Fibroblast of villous mesenchyme (primary cell): ENCODE measurements at places on chromosomes 16 and 17.

DNA sequence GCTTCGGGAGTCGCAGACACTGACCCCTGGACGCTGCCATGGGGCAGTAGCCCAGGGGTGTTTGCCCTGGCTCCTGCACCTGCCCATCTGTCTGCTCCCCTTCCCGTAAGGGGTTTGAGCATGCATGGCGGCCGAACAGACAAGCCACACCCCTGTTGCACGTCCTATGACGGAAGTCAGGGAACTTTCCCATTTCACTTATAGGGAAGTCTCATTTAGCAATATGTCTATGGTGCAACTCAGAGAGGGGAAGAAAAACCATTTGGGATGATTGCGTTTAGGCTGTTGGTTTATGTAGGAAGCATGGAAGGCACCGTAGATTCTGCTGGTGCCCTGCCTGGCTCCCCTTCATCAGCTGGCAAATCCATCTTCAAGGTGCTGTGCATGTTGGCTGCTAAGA is 112.5 kb downstream of the HAPSTR1 start:
- no peak for DNase-seq

GRCh38 chr17:77512062-77512946 is 371.5 kb downstream of the SEC14L1 start:
- DNase-seq, result peak; percentile 49

- no peak for DNase-seq
Measured at GRCh38 chr16:27472091-27473020, 70.4 kb downstream of the IL21R start.

DNA sequence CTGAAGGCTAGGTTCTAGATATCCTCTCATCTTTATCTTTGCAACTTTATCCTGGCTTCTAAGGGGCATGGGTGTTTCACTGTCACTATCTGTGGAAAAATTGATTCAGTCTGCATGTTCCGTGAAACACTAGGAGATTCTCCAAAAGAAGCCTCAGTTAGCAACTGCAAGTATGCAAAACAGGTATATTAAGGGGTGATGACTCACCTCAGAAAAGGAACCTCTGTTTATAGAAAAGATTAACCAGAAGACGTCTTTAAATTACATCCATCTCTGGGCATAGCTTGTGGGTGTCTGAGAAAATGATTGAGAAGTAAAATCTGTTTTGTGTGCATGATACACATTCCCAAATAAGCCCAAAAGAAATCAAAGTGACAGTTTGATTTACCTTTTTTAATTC is 353.8 kb upstream of the HSBP1 start:
- no peak for DNase-seq

DNA sequence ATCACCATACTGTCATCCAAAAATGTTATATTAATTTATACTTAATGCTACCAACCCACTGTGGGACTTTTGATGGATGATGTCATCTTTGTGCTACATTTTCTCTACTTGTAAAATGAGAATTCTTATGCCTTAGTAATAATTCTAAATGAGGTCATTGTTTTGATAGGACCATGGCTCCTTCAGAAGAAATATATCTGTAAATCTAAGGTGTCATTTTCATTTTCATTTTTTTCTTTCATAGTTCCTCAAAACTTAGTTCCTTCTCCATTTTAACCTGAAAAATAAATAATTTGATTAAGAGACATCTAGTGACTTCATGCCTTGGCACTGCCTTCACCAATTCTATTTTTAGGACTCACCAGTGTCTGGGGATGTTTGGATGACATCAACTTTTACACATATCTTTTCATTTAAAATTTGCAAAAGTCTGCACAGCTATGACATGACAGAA is 48.7 kb downstream of the GPRC5B start:
- no peak for DNase-seq

- DNase-seq, result no peak
Measured at GRCh38 chr17:27413315-27413714, 42.9 kb upstream of the KSR1 start.

- DNase-seq, result peak; percentile 55
Measured at GRCh38 chr16:57720142-57720575, 15.4 kb upstream of the KATNB1 start.

GRCh38 chr17:40064971-40065768 is 2.4 kb downstream of the THRA start:
- peak; percentile 36 for DNase-seq

- no peak for DNase-seq
Measured at GRCh38 chr17:81081222-81082176, 46.5 kb downstream of the BAIAP2 start.

DNA sequence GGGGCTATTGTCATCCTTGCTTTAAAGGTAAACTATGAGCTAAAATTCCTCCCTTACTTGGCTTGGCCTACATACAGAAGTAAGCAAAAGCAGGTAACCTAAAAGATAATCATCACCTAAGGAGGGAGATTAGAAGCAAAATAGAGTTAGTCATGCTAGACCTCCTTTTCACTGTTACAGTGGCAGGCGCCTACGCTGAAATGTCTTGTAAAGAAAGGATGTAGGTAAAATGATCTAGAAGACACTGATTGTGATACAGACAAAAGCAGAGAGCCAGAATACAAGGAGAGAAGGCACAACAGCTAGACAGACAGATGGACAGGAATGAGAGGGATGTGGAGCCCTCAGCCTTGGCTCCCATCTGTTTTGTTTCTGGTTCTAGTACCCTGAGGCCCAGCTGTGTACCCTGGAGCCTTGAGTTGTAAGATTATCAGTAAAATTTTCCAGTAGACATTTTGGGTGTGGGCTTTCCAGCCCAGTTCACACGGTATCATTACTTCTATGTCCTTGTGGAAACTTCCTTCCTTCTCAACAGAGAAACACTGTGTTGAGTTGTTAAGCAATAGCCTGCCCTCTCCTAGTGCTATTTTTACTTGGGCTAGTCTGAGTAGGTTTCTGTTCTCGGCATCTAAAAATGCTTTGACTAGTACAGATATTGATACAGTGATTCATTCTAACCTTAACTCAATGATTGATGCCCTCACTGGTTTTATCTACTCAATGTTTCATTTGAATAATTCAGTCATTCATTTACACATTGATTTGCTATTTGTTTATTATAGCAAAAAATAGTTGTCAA is 7.7 kb upstream of the C16orf78 start:
- no peak for DNase-seq
